HuH-7 (cell line): ENCODE measurements at places on chromosomes 11 and 22.

DNA sequence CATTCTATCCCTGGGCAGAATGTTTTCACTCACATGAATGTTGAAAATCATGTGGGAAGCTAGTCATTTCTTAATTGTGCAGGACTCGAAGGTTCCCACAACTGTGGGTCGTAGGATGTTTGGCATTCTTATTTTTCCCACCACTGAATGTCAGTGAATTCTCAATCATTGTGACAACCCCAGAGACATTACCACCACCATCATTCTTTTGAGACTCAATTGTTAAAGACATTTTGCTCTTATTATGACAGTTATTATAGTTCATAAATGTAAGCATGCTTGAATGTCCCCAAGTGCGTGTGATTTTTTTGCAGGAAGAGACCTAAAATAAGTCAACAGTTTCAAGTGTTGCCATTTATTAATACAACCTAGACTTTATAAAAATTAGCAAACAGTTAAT is 19.0 kb downstream of the PACS1 start:
- DNase-seq, result no peak

GRCh38 chr11:108402241-108402640 is 65.1 kb downstream of the C11orf65 start:
- no peak for DNase-seq

DNA sequence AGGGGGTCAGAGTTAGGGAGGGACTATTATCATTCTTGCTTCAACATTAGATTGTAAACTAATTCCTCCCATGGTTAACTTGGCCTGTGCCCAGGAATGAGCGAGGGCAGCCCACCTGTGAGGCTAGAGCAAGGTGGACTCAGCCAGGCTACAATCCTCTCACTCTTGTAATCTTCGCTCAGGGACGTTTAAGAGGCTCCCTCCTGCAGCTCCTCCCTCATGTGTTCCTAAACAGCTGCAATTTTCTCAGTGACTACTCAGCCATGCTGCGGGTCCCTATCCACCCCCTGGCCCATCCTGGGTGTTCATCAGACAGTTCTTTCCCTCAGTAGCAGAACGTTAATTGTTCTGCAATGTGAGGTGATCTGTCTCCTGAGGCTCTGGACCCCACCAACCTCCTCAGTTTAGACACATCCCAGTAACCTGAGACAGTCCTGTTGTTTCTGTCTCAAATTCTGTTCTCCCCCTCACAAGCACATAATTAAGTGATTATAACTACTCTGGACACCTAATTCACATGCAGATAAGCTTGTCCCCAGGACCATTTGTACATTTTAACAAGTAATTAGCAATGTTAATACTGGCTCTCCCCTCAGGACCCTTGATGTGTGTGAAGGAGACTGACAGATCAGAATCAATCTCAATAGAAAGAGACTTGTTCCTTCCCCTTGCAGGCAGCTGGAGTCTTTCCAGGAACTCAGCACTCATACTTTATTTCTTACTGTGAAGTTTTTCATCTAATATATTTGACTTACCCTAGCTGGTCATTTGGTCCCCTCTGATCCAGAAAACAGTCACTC is 337.2 kb upstream of the B3GAT1 start:
- DNase-seq, result no peak

- no peak for DNase-seq
Observed at GRCh38 chr11:44333271-44334218, 23.6 kb upstream of the ALX4 start.

- DNase-seq, result no peak
Observed at GRCh38 chr11:77779935-77780334, 40.6 kb downstream of the RSF1 start.

DNA sequence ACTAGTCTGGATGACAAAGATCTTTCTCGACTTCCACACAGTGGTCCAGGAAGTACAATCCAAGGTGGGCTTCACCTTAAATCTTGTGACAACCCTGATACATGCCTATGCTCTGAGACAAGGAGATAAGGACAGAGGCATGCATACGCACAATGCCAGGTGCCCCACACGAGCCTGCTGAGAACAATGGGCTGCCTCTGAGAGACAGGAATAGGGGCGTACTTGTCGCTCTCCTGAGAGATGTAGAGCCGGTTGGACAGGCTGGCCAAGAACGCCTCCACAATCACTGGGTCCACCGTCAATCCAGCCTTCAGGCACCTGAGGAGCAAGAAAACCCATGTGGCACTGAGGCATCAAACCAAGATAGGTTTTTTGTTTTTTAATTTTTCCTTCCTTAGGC is 25.5 kb downstream of the SERPIND1 start:
- DNase-seq, result no peak

GRCh38 chr11:38384568-38384967 is 1786.5 kb upstream of the RAG2 start:
- no peak for DNase-seq

GRCh38 chr11:78330361-78330760 is 87.3 kb downstream of the GAB2 start:
- DNase-seq, result no peak

DNA sequence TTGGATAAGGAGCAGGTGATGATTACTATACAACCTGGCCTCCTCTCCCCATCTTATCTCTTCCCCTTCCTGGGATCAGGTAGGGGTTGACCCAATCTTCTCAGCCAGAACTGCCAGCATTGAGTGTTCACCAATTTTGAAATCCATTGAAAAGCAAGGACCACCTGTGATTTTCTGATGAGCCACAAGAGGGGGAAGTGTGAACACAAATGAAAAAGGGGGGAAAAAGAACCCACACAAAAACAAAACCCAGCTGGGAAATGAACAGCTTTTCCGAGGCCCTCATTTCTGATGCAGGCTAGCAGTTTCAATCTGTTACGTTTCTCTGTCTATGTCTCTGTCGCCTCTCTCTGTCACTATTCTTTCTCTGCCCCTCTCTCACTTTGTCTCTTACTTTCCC is 161.9 kb downstream of the INSC start:
- DNase-seq, result no peak
